ENCODE measurements at places on chromosomes 5 and 9.

DNA sequence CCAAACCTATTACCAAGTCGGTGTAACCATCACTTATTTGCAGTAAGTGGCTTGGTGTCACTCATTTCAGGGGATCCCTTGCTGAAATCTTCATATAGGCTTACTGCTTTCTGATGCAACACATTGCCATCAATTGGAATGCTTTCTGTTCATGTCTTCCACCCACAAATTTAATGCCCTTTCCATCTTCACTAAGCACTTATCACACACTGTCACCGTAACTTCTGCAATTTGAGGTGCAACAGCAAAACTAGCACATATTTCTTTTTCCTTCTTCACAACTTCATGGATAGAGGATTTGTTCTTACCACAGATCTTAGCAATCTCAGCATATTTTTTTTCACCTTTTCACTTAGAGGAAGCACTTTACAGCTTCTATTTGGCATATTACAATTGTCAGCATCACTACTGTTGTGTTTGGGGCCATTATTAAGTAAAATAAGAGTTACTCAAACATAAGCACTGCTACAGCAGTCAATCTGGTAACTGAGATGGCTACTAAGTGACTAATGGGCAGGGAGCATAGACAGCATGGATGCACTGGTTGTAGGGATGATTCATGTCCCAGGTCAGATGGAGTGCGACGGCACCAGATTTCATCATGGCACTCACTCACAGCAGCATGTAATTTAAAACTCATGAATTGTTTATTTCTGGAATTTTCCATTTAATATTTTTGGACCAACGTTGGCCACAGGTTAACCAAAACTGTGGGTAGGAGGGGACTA, 70.1 kb downstream of the PIP5K1B start:
- no peak for DNase-seq

DNA sequence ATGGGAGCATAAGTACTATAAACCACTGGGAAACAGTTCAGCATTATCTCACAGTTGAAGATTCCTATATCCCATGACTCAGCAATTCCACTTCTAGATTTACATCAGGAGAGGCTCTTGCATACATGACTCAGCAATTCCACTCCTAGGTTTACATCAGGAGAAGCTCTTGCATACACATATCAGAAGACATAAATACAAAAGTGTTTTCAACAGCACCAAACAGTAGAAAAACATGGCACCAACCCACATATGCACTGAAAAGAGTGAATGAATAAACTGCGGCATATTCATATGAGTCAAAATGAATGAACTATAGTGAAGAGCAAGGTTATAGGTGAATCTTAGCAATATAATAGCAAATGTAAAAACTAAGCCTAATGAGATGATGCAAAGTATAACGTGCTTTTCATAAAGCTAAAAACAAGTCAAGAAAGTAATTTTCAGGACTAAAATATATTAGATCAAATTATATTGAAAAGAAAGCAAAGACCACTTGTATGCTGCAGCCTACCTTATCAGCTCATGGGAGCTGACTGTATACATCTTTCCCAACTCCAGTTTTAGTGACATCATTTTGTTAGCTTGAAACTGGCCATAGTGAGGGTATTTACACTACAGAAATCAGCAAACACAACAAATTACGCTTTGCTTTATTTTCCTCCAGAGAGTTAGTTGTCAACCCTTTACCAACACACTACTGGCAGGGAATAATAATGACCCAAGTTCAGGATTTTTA, 95.8 kb downstream of the ANKRD18B start:
- no peak for DNase-seq

DNA sequence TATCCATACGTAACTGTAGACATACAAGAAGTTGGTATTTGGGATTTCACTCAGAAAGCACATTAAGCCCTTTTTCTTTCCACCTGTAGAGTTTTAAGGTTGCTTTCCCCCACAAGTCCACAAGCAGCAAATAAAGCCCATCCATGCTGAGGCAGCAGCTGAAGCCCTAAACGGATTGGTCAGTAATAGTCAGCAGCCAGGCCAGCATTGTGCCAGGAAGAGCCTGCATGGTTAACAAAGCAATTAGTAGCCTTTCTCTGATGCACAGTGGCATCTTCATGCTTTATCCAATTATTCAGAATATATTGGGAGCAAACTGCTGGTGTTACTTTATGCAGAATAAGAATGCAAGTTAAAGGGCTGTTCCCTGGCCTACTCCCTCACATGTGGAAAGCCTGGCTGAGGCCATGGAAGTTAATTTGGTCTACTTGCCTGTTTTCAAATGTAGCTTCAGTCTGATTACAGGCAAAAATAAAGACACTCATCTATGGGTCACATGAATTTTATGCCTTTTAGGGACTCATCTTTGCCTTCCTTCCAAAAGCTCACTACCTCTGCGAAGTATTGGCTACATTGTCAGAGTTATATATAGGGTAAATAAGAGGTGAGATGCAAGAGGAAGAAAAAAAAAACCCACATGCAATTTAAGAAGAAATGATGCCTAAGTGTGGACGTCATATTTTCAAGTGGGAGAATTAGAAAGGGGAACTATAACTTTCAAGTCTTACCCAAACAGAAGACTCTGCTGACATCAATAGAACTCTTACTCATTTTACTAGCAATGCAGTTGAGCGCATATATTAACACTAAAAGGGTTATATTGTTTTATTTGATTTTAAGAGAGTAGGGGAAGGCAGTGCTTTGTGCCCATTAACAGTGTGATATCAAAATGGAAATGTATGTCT, 15.9 kb downstream of the EBF1 start:
- no peak for DNase-seq

DNA sequence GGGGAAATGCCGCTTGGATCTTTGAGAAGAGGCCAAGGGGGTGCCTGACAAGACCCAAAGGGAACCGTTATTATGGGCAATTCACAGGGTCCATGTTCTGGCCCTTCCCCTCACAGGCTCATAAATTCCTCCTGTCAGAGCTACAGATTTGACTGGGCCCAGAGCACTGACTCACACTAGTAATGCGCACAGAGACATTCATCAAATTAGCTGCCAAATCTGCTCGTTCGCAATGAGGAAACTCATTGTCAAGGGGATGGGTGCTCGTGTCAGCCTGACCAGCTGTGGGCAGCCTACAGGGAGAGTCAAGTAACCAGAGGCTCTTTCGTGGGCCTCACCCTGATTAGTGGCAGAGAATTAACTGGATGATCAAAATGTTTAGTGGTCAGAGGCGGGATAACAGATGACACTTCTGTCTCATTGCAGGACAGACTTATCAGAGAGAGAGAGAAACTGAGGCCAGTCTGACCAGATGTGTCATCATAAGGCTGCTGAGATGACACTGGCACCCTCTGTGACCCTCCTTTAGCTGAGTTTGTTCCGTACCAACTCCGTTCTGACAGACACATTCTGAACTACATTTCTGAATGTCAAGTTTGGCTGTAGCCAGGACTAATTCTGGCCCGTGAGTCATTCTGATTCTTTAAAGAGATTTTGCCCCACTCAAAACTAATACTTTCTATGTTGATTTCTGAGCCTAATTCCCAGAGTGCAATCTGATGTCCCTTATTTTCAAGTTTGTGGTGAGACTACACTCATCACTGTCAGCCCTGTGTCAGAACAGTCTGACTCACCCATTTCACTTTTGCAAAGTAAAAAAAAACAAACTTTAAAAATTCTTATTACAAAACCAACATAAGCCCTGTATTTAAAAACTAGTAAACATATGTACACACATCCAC, 377.1 kb downstream of the ACTL7B start:
- DNase-seq: peak; percentile 26

DNA sequence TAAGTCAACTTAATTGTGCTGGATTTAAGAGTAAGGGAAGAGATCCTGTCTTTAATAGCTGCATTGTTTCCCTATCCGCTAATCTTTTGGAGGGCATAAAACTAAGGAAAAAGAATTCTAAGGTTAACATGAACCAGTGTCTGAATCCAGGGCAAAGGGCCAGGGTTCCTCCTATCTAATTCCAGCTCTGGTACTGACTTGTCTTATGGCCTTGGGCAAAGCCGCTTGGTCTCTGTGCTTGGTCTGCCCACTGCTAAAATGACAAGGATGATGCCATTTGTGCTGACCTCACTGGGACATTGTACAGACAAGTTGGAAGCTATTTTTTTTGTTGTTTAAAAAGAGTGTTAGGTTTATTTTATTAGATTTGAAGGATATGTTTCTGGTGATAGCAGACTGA, 334.7 kb upstream of the PIK3R1 start:
- DNase-seq: no peak

- DNase-seq: no peak
Observed at GRCh38 chr9:110526426-110526825, 53.1 kb downstream of the SVEP1 start.

- no peak for DNase-seq
Observed at GRCh38 chr9:122033775-122034373, 59.2 kb downstream of the TTLL11 start.

- DNase-seq: no peak
Observed at GRCh38 chr5:100590867-100591266, 55.7 kb downstream of the FAM174A start.

- DNase-seq: no peak
Observed at GRCh38 chr5:176440927-176441706, 7.1 kb upstream of the FAF2 start.

DNA sequence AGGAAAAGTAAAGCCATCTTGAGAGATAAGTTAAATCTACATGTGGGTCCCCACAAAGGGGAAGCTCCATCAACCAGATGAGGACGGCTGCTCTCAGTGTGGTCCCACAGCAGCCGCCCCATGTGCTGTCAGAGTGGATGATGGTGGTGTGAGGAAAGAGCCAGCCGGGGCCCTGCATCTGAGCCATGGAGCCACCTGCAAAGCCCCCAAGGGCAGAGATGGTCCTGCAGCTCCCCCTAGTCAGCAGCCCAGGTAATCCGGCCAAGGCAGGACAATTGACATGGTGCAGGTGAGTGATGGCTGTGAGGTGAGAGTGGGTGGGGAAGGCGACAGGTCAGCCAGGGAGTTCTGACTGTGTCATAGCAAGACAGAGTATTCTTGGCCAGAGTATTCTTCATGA, 458.8 kb downstream of the ICE1 start:
- DNase-seq: no peak

- DNase-seq: no peak
Observed at GRCh38 chr5:111887706-111888105, 130.7 kb upstream of the NREP start.

- no peak for DNase-seq
Observed at GRCh38 chr9:88521308-88521707, 13.7 kb upstream of the NXNL2 start.

DNA sequence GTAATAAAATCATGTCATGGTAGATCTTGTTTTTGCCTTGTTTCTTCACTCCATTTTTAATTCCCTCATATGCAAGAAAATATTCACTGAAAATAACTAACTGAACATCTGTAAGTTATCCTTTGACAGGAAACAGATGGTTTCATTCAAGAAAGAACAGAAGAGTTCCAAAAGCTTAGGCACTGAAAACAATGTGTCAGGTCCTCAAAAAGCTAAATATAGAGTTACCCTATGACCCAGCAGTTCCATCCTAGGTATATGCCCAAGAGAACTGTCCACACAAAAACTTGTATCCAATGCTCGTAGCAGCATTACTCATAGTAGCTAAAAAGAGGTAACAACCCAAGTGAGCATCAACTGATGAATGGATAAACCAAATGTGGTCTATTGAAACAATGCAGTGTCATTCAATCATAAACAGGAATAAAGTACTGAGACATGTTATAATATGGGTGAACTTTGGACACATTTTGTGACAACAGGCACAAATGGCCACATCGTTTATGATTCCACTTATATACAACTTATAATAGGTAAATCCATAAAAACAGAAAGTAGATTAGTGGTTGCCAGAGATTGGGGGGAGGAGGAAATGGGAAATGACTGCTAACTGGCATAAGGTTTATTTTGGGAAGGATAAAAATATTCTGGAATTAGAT, 231.0 kb downstream of the FRMD3 start:
- no peak for DNase-seq

- DNase-seq: no peak
Observed at GRCh38 chr9:87337335-87338087, 160.2 kb upstream of the DAPK1 start.

DNA sequence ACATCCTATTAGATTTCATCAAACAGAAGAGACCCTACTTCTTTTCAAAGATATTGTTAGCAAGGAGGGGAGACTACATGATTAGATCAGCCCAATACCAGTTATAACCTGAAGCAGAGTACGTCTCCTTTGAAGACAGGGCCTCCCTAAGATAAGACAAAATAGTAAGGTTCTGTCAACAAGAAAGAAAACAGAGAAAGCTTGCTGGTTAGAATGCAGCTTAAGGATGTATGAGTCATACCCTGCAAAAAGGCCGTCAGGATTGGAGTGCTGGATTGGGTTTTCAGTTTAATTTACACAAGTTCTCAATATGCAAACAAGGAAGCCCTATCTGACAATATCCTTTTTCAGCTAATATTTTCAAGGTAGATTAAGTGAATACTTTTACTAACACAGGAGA, 1581.2 kb upstream of the WWC1 start:
- no peak for DNase-seq

GRCh38 chr9:35350827-35351549, 138.9 kb upstream of the RUSC2 start:
- no peak for DNase-seq

- DNase-seq: no peak
Observed at GRCh38 chr9:13967011-13967410, 346.9 kb downstream of the NFIB start.

- no peak for DNase-seq
Observed at GRCh38 chr5:4630031-4630430, 510.1 kb upstream of the ADAMTS16 start.

- no peak for DNase-seq
Observed at GRCh38 chr9:17487467-17487866, 91.4 kb upstream of the SH3GL2 start.

DNA sequence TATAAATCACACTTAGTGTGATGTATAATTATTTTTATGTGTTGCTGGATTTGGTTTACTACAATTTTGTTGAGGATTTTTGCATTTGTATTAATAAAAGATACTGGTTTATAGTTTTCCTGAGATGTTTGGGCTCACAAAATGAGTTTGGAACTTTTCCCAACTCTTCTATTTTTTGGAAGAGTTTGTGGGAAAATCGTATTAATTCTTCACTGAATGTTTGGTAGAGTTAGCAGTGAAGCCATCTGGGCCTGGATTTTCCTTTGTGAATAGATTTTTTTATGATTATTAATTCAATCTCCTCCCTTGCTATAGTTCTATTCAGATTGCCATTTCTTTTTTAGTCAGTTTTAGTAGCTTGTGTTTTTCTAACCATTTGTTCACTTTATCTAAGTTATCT, 201.7 kb upstream of the NFIL3 start:
- no peak for DNase-seq

- no peak for DNase-seq
Observed at GRCh38 chr5:133063965-133064364, 12.2 kb downstream of the HSPA4 start.

Measured in globus pallidus (tissue), 1 donor.